ENCODE measurements at places on chromosomes 16 and 17.
A peak's percentile ranks its signal among the peaks of the same experiment; 100 is the strongest.

GRCh38 chr17:75152523-75152921, 1.8 kb downstream of the JPT1 start:
- no peak for DNase-seq

- no peak for DNase-seq
These were observed 119.5 kb upstream of the NACA2 start for GRCh38 chr17:61710546-61710945.

GRCh38 chr16:55576384-55576783, 9.9 kb downstream of the CAPNS2 start:
- no peak for DNase-seq

DNA sequence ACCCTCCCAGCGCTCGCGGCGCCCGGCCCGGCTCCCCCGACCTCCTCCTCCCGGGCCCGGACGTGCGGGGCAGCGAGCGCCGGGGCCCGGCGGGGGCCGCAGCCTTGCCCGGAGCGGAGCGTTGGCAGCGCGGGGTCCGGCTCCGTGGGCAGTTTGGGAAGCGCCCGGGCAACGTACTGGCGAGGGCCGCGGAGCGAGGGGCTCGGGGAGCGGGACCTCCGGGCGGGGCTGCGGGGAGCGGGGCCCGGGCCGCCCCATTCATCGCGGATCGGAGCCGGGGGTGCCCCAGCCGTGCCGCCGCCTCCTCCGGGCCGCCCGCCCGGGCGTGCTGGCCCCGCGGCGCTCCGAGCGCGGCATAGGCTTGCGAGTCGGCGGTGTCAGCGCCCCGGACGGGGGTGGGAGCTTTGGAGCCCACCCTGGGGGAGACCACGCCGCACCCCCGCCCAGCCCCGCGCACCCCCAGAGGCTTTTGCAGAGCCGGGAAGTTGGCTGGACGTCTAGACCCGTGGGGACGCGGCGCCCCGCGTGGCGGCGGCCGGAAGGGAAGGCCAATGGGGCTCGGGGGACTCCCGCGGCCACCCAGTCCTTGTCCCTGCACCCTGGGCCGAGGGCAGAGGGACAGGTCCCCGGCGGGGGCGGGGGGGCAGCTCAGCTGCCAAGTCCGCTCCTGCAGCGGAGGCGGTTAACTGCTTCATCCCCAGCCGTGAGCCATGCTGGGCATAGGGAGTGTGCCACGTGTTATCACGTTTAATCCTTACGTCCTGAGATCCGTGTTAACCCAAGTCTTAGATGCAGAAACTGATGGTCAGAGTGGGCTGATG, 852 bp downstream of the ZNF469 start:
- no peak for DNase-seq

DNA sequence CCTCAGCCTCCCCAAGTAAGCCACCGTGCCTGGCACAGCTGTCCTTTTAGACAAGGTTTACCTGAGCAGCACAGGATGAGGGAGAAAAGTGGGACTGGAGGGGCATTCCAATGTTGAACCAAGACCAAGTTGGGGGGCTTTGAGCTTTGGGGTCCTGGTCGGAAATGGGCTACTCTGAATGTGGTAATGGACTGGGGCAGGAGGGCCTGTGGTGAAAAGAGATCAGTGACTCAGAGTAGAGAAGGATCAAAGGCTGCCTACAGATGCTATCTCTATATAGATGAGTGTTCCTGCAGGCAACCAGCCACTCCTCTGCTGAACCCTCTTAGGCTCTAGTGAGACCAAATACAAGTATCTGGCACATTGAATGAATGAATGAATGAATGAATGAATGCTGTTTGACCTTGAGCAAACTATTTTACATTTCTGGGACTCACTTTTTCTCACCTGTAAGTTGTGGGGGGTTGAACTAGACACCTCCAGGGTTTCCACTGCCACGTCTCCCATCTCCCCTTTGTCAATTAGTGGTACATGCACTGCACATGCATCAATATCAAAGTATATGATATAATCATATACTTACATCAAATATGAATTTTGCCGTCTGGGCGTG, 26.3 kb upstream of the ETV4 start:
- DNase-seq, result no peak

GRCh38 chr16:76787394-76787793, 403.6 kb upstream of the MON1B start:
- DNase-seq, result no peak

DNA sequence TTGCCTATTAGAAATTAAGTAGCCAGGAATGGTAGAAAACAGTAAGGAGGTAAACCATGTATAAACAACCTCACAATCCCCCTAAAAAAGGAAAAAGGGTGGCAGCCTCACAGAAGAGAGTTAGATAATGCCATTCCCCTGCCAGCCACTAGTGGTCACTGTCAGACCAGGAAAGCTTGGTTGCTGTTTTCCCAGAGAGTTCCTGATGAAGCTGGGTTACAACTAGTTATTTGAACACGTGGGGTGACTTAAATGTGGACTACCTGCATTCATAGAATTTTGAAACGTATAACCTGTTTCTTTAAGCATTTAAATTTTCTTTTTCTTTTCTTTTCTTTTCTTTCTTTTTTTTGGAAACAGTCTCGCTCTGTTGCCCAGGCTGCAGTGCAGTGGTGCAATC, 5.8 kb downstream of the GPRC5C start:
- DNase-seq, result peak; percentile 45

DNA sequence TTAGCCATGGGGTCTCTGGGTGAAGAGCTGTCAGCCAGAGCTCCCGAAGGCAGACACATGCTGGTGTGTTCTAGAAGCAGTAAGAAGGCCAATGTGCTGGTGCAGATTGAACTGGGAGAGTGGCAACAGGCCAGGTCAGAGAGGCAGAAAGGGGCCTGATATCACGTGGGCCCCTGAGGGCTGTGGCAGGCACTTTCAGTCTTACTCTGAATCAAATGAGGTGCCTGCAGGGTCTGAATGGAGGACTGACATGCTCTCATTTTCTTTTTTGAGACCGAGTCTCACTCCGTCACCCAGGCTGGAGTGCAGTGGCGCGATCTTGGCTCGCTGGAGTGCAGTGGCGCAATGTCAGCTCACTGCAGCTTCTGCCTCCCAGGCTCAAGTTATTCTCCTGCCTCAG, 293.8 kb downstream of the ABCC12 start:
- DNase-seq, result no peak

GRCh38 chr16:1458336-1458976, 14.1 kb upstream of the CCDC154 start:
- no peak for DNase-seq

Data from activated naive CD4-positive, alpha-beta T cell treated with anti-CD3 and anti-CD28 coated beads, Interleukin-2, amount 10 ng/mL, durations not matched to agents 7 days and 5 days (primary cell).